ENCODE measurements at places on chromosomes 2 and 18.

- no peak for DNase-seq
These were observed 190.8 kb upstream of the NDUFV2 start for GRCh38 chr18:8911408-8912340.

GRCh38 chr2:212730994-212731393 lies 192.4 kb upstream of the ERBB4 start:
- no peak for DNase-seq

GRCh38 chr2:68767996-68768395 lies 33.4 kb downstream of the ARHGAP25 start:
- DNase-seq = no peak

DNA sequence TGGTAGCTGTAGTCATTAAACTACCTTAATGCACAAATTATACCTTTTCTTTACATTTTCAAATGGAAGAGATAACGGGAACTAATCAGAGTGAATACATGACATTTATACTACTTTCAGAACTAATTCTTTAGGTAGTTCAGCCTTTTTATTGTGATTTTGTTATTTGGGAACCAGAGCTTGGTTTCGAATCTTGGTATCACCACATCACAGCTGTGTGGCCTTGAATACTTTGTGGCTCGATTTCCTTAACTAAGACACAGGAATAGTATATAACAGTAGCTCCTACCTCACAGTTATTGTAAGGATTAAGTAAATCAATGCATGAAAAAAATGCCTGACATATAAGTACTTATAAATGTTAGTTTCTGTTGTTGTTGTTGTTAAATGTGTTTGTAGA lies 240.0 kb downstream of the WDR7 start:
- no peak for DNase-seq

- DNase-seq = peak; percentile 73
These were observed 25.7 kb upstream of the FAM178B start for GRCh38 chr2:97011977-97012569.

DNA sequence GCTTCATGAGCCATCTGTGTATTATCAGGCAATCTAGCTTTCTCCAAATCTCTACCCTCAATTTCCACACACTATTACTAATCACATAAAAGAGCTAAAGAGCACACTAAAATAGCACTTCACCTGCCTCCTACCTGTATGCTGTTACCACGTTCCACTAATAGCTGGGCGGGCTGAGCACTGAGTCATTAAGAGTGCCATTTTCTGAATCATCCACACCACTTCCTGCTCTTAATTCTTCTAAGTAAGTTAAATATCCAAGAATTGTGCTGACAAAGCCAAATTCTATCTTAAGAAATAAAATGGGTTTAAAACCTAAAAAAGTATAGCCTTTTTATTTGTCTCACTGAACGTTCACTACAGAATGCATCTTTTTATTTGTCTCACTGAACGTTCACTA lies 35.7 kb downstream of the NOL10 start:
- DNase-seq = peak; percentile 37

- peak; percentile 24 for DNase-seq
These were observed 6.8 kb downstream of the CYB5A start for GRCh38 chr18:74284980-74285355.

DNA sequence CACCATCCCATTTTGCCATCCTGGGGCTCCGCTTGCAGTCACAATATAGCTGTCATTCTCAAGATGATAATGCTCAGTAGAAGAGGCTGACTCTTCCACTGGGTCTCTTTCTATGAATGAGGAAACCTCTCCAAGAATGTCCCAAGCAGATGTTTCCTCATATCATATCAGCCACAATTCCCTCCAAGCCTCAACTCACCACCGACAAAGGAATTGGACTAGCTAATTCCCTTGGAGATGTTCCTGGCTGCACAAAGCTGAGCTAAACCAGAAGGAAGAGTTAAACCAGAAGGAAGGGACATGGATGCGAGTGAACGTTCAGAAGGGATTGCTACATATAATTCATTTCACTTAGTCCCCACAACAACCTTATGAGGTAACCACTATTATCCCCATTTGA lies 65.0 kb upstream of the NPAS2 start:
- DNase-seq = no peak

DNA sequence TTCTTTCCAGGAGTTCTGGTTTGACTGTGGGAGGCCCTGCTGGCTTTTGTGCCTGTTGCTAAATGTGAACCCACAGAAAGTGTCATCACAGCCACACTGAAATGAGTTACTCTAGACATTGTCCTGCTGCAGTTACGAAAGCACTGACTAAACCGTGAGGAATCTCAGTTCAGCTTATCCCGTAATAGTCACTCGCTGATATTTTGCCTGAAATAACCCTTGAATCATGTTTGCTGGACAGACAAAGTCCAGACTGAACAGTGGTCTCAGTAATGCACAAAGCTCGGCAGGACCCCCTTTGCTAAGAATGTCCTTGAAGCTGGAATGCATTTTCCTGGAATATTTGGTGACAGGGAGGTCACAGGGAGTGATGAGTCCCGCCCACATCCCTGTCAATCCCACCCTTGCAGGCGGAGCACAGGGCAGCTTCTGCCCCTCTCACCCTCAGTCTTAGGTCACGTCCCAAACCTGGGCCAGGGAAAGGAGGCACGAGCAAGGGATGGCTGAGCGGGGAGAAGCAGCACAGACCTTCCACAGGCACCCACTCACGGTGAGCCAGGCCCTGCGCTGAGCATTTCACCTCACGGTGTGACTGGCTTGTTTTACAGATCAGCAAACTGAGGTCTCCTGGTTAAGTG lies 53.4 kb downstream of the ADI1 start:
- no peak for DNase-seq

DNA sequence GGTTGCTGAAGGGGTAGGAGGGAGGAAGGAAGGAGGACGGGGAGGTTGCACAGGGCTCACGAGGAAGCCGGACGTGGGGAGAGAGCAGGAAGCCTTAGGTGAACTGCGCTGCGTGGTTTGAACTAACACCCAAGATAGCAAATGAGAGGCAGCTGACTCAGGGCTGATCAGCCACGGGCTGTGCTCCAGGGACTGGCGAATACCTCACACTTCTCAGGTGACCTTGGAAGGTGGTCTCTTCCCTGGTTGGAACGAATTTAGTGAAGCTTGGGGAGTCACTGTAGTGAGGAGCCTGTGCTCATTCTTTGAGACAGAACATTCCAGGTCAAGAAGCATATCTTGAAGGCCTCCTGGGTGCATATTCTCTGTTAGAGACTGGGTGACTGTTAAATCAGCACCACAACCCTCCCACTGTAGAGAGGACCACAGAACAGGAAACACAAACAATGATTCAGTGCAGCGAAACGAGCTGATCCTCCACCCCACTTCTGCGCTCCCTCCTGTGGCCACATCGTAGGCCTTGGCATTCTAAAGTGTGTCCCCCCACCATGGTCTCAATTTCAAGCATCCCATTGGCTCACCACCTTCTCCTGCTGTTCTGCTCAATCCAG lies 33.8 kb downstream of the TOGARAM2 start:
- peak; percentile 62 for DNase-seq

DNA sequence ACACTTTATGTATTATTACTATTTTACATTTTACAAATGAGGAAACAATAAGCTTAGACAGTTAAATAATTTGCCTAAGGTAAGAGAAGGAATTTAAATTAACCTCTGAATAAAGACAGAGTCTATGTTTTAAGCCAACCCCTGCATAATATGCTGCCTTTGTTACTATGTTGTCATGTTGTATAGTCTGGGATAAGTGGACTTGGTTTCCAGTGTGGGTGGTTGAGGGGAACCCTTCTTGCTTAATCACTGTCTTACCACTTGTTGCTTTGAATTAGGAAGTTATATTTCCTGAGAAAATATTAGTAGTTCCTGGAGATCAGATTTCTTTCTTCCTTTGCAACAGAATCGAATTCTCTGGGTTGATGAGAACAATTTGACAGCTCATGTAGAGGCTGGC lies 52.6 kb downstream of the AGPS start:
- DNase-seq = peak; percentile 70

DNA sequence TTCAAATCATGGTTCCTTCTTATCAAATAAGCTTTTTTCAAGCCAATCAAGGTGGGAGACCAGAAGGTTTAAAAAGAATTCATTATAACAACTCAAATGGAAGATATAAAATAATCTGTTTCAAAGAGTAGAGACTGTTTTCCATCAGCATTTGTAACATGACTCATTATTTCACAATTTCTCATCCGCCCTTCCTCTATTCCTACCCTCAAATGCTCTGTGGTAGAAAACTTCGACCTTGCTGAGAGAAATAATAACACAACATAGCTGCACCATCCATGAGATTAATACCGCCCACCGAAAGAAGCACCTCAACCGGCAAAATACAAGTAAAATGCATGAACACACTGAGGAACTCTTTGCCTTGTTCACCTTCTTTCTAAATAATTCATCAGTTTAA lies 2039.2 kb upstream of the CELF4 start:
- peak; percentile 47 for DNase-seq

- DNase-seq = no peak
These were observed 4.7 kb upstream of the RAB11FIP5 start for GRCh38 chr2:73117441-73117840.

- DNase-seq = no peak
These were observed 8.5 kb downstream of the ZNF516 start for GRCh38 chr18:76486574-76486973.

- DNase-seq = no peak
These were observed 111.2 kb upstream of the SETBP1 start for GRCh38 chr18:44569391-44570055.

- DNase-seq = peak; percentile 60
These were observed 189.3 kb downstream of the ANAPC1 start for GRCh38 chr2:111694700-111695101.

DNA sequence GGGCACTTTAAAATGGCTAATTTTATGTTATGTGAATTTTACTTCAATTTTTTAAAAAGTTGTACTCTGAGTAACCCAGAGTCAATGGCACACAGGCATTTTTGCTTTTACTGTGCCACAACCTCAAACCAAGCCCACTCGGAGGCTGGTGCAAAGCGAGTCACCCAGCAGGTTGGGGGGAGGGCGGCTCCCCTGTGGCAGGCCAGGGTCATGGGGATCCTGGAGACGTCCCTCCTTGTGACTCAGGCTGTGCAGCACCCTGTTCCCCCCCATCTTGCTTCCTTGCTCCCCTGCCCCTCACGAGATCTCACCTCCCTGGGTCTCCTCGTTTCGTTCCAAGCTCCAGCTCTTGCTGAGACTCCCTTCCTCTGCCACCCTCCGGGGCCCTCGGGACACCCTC lies 58.6 kb downstream of the POMC start:
- no peak for DNase-seq

DNA sequence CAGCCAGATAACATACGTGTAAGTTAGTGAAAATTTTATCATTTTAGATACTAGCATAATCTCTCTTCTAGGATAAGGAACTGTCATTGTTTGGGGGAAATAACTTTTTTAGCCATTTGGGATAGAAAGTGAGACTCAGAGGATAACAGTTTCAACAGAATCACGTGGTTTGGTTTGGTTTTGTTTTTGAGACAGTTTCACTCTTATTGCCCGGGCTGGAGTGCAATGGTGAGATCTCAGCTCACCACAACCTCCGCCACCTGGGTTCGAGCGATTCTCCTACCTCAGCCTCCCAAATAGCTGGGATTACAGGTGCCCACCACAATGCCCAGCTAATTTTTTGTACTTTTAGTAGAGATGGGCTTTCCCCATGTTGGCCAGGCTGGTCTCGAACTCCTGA lies 323.2 kb upstream of the MEIS1 start:
- DNase-seq = no peak

- DNase-seq = no peak
These were observed 180.2 kb downstream of the LTBP1 start for GRCh38 chr2:33126958-33127357.

GRCh38 chr2:159133797-159134196 lies 152.7 kb downstream of the WDSUB1 start:
- DNase-seq = no peak

GRCh38 chr2:64263315-64263714 lies 119.1 kb upstream of the PELI1 start:
- DNase-seq = peak; percentile 51

DNA sequence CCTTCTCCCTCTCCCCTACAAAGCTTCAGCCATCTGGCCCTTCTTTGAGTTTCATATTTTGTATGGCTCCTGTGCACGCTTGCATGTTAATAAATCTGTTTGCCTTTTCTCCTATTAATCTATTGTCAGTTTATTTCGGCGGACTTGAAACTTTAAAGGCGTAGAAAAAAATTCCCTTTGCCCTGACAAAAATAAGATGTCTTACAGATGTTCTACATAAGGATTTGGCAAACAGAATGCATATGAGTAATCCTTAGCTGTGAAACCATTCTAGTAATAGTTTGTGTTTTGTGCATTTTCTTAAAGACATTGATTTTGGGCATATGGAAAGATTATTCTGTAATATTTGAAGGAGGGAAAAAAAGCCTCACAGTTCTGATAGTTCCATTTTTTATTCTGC lies 15.0 kb upstream of the BMPR2 start:
- DNase-seq = no peak

DNA sequence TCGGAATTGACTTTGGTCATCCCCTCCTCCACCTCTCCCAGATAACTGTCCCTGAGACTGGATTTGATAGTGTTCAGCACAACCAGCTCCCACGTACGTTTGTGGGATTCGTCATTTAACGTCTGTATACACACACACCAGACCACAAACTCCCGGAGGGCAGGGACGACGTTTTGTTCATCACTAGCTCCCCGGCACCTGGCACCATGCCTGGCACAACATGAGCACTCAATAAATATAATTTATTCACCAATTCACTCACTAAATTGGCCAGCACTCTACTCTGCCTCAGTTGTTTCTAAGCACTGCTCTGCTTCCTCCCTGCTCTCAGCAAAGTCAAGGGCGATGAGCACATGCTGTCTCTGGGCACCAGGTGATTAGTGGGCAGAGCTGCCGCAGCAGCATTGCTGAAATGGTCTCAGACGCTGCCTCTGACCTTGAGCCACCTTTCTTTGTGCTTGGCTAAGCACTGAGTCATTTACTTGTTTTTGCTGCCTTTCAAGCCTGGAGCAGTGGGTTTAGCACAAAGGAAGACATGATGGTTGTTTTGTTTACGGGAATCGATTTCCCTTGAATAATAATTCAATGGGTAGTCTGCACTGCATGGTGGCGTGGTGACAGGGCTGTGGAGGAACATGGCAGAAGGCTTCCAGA lies 19.3 kb upstream of the LOXHD1 start:
- no peak for DNase-seq

DNA sequence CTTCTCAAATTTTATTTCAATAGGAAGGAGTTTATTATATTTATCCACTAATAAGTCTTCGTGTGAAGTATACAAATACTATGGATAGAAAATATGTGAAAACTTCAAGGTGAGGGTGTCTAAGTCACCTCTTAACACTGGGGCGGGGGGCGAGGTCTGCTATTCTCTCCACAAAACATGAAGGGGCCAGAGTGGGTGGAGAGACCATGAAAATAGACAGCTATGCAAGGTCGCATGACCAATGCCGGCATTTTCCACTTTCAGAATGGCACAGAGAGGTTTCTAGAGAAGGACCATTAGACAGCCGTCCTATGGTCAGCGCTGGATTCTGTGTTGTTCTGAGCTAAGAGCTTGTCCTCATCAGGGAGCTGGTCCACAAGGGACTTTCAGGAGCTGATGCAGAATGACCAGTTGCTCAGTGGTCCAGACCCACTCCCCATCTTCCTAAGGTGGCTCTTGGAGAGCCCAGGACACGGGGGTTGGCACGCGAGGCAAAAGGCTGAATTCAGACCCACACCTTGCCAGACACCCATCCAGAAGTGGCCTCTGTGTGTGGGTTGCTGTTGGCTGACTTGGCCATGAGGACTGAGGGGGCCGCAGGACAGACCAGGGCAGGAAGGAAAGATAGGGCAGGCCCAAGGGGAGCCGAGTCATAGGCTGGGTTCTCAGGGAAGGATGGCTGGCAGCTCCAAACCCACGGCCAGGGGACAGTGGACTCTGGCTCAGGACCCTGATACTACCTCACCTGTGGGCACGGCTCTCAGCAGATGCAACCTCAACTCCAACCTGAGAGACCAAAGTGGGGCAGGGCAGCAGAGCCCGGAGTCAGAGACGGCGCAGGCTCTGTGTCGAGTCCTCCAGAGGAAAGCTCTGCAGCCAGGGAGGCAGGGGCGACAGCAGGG lies 69.8 kb downstream of the NDUFA10 start:
- DNase-seq = no peak
